ENCODE measurements at places on chromosomes 13 and 19. TPM values are rescaled to one million over a fixed set of nuclear protein-coding genes. Genes with fewer than 3 reads are reported as not detected.

JSRP1 gene
- total RNA-seq = 0.82 TPM

IL17D gene
- total RNA-seq = 1.5 TPM

DIRAS1 gene
- 4.0 TPM for total RNA-seq

RDH8 gene
- 0.31 TPM for total RNA-seq

F2RL3 gene
- total RNA-seq = not detected

KLK4 gene
- total RNA-seq = 0.17 TPM

ZNF556 gene
- total RNA-seq = 0.03 TPM

C19orf44 gene
- total RNA-seq = 2.7 TPM

TGFB1 gene
- 151 TPM for total RNA-seq

SHD gene
- 0.17 TPM for total RNA-seq

C13orf42 gene
- total RNA-seq = not detected

RNF113B gene
- total RNA-seq = not detected

TMIGD2 gene
- not detected for total RNA-seq

GARIN5A gene
- 2.2 TPM for total RNA-seq

Data from A549 treated with AZD2906 at 1 μM for 4 hours (cell line).